ENCODE measurements at places on chromosomes 5 and 9.
A peak's percentile ranks its signal among the peaks of the same experiment; 100 is the strongest.

- DNase-seq: no peak
Observed at GRCh38 chr5:65799857-65800256, 77.9 kb downstream of the NLN start.

DNA sequence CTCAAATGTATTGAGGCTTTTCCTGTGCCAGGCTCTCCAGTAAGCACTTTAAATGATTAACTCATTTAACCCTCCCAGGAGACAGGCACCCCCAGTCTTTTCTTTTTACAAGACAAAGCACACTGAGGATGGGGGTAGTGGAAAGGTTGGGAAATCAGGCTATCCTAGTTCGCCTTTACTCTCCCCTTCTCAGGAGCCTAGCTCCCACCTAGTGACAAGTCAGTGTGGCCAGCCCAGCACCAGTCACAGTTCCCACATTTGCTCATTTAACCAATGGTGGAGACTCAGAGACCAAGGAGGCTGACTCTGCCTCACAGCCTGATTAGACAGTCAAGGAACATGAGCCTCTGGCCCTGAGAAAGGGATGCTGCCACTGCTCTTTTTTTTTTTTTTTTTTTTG lies 3.5 kb downstream of the ALDH7A1 start:
- DNase-seq: no peak

DNA sequence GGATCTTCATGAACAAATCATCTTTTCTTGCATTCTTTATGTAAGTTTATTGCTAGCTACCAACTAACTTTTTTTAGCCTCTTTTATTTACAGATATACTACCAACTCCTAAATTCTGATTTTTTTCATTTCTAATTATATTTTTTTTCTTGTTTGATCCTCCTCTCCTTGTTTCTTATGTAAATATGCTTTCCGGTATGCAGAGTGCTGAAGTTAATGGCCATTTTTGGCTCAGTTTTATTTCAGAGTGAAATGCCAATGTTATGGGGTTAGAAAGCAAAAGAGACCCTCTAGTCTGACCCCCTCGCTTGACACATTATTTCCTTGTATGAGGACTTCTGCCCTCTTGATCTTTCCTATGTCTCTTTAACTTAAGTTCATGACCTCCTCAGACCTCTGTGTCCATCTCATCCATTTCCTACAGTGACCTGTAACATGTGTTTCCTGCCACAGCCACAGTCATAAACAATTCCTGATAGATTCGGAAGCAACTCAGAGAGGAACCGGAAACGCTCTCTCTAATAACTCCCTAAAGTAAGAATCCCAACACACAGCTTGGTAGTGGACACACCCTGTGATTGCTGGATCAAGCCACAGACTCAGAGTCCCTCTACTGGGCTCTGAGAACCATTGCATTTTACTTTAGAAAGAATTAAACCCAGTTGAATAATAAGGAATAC lies 42.9 kb upstream of the AFAP1L1 start:
- peak; percentile 74 for DNase-seq

DNA sequence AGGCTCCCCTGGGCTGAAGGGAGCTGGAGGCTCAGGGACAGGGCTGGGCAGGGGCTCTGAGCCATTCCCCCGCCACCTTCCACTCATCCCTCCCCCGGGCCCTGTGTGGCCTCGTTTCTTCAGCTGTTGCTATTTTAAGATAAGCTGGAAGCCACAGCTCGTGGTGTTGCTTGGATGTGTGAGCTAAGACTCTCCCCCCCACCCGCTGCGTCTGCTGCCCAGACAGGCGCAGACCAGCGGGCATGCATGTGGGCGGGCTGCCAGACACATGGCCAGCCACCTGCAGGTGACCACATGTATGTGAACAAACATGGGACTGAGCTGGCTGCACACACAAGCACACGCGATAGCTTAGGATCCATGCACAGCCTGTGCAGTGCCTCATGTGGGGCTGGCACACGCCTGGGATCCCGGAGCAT lies 8.7 kb downstream of the SNCB start:
- no peak for DNase-seq

DNA sequence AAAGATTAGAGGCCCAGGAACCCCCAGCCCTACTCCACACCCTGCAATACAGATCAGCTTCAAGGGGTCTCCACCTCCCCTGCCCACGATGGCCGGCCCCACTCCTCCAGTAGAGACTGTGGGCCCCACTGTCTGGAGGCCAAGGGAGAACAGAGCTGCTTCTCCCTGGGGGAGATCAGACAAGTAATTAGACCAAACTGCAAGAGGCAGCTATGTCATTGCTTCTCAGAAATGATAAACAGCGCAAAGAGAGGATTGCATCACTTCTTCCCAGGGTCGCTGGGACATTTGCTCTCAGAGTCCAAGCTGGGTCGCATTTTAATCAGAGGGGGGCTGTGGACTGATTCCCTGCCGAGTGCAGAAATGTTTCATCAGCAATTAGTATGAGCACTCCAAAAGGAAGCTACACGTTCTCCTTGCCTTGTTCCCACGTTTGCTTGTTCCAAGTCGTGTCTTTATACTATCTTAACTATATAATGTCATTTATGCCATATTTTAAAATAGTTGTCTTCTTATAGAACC lies 59.9 kb downstream of the ROPN1L start:
- no peak for DNase-seq

DNA sequence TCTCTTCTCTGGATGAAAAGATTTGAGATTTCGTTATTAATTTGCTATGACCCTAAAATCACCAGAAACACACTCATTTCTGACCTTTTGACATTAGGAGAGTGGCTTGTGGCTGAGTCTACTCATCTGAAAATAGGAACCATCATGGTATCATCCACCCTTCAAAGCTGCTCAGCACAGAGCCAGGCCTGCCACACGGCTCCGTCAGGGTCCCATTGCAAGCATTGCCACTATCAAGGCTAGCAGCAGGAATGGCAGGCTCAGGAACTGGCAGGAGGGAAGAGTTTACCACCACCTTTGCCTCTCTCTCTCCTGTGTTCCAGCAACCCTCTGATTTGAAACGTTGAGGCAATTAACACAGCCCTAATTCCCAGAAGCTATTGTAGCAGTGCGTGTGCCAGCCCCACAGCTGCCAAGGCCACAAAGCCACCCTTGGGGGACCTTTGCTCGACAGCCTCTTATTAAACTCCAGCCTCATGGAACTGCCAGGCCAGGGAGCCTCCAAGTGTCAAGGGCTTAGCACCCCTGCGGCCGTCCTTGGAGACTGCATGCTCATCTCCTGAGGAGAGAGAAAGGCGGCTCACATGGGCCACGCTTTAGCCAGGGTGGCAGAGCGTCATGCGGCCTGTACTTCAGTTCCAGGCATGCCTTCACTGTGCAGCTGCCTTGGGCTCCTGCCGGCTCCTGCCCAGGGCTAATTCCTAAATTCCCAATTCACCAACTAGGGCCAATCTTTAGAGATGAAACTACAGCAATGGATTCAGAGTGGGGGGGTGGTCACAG lies 145.9 kb downstream of the ROR2 start:
- no peak for DNase-seq

DNA sequence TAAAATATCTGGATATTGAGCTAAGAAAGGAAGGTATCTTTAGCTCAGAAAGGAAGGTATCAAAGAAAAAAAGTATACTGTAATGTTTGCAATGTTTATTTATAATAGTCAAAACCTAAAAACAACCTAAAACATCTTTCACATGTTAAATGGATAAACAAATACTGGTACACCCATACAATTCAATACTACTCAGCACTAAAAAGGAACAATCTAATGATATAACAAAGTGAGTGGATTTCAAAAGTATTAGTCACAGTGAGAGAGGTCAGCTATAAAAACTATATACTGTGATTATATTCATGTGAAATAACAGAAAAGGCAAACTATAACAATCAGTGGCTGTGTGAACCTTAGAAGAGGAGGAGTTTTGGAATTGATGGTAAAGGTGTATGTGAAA lies 455.0 kb upstream of the FTMT start:
- DNase-seq: no peak

GRCh38 chr9:129938291-129938979 lies 103.2 kb downstream of the USP20 start:
- no peak for DNase-seq

DNA sequence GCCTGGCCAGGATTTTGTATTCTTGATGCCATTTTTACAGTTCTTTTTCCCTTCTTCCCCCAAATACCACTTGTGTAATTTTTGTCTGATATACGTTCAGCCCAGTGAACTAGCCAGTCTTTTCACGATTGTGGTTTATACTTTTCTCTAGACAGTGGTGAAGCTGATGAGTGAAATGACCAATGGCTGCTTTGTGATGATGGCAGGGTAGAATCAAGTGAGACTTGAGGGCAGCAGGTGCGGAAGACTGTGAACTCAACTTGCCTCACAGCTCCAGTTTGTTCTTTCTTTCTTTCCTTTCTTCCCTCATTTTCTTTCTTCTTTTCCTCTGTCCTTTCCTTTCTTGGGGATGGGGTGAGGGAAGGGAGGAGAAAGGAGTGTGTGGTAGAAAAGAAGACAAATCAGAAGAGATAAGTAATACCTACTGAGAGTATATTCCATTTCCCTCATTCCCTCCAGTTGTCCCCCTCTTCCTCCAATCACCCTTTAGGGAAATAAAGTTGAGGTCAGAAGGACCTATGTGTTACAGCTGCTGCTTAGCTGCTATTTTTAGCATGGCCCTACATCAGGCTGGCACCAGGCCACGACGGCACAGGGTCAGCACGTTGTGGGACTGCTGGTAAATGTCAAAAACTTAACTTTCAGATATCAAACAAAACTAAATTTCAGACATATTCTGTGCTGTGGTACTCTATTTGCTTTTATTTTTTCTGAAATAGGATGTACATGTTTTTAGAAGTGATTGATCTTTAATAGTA lies 12.3 kb downstream of the ZSWIM6 start:
- no peak for DNase-seq

GRCh38 chr9:87382900-87383299 lies 114.8 kb upstream of the DAPK1 start:
- no peak for DNase-seq

DNA sequence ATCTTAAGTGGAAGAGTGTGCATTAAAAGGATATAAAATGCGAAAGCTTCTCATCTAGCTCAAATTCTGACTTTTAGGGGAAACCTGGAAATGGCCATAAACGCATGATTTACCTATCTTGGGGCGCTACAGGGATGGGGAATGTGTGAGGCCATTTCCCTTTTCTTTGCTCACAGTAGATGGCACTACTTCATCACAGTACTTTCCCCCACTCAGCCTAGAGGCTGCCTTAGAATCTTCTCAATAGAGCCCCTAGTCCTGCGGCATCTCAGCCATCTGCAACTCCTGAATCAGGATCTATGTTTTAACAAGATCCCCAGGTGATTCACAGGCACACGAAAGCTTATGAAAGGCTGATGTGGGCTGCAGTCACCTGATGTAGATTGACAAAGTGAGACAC lies 110.8 kb downstream of the LHFPL2 start:
- peak; percentile 43 for DNase-seq

DNA sequence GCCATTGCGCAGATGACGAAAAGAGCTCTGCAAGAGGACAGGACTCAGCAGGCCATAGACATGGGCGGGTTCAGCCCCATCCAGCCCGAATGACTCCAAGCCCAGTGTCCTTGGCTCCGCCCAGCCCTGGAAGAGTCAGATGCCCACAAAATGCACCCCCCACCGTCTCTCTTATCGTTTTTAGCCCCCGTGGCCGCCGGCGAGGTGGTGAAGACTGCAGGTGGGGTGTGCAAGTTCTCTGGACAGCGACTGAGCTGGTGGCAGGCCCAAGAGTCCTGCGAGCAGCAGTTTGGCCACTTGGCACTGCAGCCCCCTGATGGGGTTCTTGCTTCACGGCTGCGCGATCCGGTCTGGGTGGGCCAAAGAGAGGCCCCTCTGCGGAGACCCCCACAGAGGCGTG lies 2.1 kb downstream of the ADGRD2 start:
- no peak for DNase-seq

DNA sequence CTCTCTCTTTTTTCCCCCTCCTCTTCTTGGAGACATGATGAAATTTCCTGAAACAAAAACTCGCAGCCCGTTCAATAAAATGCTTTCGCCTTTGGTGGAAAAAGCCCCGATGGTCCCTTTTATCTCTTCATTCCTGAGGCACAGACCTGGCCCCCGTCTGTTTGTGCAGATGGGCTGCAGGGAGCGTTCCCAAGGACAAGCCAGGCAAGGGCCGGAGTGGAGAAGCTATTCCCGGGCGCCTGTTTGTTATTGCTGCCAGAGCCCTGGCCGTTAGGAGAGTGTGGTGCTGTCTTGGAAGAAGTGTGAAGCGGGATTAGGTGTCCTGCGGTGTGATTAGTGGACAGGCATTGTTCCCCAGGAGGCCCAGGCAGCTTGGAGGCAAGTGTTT lies 71.9 kb downstream of the SMIM23 start:
- DNase-seq: no peak

GRCh38 chr9:99129091-99129490 lies 24.2 kb downstream of the TGFBR1 start:
- DNase-seq: no peak

All from ACHN (cell line).